ENCODE measurements at places on chromosomes 6 and 20. TPM values are rescaled to one million over a fixed set of nuclear protein-coding genes. Genes with fewer than 3 reads are reported as not detected.

The KIF13A gene
- total RNA-seq, result 49.7 TPM

The MICB gene
- total RNA-seq, result 9.0 TPM

The COL9A3 gene
- total RNA-seq, result 11.3 TPM

The FRK gene
- 1.1 TPM for total RNA-seq

The LY6G6D gene
- not detected for total RNA-seq

The COL21A1 gene
- 173 TPM for total RNA-seq

The MTFR2 gene
- 1.7 TPM for total RNA-seq

DNA sequence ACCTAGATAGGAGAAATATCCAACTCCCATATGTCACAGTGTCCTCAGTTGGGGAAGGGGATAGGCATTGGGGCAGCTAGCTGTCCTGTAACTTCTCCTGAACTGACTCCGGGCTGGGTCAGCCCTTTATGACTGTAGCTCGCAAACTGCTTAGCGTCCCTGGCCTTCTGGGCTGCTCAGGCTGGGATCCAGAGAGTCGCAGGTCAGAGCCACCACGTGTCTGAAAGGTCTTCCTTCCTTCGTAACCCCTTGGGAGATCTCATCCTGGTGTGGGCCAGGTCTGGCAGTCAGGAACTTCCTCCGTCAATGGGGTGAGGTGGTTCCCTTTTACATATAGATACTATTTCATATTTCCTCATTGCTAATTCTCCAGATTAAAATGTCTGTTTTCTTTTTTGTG lies 28.8 kb upstream of the HINT3 start:
- no peak overlapping the region for H3K27ac ChIP-seq
- H3K27me3 ChIP-seq, result no peaks in the 10 kb centered on the region
- H3K36me3 ChIP-seq, result peaks cover 42% of the 10 kb centered on the region

GRCh38 chr20:4609511-4609910 lies 112.2 kb upstream of the PRND start:
- no peak overlapping the region for H3K27ac ChIP-seq
- no peak for DNase-seq
- H3K4me1 ChIP-seq, result peaks cover 8% of the 10 kb centered on the region

DNA sequence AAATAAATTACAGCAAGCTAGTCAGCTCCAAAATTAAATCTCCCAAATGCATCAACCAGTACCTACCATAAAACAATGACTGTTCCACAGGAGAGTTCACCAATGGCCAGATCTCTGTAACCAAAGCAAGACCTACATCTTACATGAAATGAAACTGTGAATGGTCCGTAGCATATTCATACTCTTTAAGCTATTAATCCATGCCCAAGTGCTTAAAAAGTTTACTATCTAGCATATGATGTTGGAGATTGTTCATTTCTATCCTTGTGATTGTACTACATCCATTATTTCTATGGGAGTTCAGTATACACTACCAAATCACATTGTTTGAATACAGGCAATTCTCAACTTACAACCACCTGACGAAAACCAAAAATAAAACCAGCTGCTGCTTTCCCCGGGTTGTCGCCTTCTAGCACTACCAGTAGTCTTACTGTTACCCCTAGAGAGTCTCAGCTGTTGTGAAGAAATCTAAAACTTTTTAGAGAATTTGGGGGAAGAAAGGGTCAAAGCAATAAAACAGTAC lies 38.0 kb downstream of the HIVEP2 start:
- no peaks in the 10 kb centered on the region for H3K27me3 ChIP-seq
- H3K36me3 ChIP-seq, result no peaks in the 10 kb centered on the region
- H3K4me3 ChIP-seq, result no peak overlapping the region

DNA sequence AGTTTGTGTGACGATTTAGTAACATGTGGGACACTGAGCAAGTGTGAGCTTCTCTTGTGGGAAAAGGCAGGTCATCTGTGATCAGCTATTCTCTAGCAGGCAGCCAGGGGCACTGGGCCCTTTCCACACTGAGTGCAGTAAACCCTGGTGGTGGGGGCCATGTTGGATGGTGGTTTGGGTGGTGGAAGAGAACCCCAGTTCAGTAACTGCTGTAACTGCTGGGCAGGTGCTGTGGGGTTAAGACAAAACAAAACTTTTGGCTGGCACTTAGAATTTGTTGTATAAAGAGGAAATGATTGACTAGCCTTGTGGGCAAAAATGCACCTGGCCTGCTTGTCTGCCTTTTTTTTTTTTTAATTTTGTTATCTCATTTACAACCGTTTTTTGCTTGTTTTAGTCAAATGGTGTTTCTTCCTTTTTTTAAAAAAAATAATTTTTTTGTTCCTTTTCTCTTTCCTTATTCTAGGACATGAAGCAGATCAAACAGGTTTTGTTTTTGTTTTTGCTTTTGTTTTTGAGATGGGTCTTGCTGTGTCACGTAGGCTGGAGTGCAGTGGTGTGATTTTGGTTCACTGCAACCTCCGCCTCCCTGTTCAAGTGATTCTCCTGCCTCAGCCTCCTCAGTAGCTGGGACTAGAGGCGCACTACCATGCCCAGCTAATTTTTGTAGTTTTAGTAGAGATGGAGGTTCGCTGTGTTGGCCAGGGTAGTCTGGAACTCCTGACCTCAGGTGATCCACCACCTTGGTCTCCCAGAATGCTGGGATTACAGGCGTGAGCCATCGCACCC lies 59.8 kb downstream of the IGF2R start:
- no peak overlapping the region for H3K4me3 ChIP-seq
- peak overlapping the region; percentile 96 for H3K27ac ChIP-seq
- no peak for DNase-seq
- H3K4me1 ChIP-seq, result peaks cover 49% of the 10 kb centered on the region
- H3K27me3 ChIP-seq, result no peaks in the 10 kb centered on the region

DNA sequence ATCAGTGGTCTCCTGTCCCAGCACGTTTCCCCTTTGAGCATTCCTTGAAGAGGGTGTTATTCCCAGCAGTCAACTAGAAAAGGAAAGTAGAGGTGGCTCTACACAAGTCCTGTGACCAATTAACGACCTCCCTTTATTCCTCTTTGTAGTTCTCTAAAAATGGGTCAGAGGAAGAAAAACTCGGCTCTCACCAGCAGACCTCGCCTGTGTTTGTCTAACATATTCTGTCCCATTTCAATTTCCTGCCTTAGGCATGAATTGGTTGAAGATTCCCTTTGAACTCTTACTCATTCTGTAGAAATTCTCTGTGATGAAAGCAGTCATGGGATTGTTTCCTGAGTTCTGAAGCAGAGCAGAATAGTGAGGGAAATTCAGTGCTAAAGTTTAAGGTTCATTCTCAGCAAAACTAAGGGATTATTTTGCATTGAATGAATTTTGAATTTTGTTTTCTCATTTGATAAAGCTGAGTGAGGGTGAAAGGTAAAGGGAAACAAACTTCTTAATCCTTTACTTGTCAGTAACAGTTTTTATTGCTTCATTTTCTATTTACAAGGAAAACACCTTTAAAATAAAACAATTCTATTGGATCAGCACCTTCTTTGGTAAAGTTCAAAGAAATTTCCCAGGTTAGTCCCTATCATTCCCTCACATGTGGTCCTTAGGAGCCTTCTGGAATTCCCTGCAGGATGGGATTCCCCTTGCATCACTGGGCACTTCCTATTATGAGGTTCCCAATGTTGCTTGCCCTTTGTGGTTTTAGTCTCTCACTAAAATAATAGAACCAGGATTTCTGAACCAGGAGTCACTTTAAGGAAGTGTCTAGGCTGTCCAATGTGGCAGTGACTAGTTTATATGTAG lies 105.8 kb downstream of the SLX4IP start:
- H3K36me3 ChIP-seq, result no peaks in the 10 kb centered on the region
- H3K4me1 ChIP-seq, result peaks cover 39% of the 10 kb centered on the region
- DNase-seq, result no peak
- no peaks in the 10 kb centered on the region for H3K27me3 ChIP-seq

DNA sequence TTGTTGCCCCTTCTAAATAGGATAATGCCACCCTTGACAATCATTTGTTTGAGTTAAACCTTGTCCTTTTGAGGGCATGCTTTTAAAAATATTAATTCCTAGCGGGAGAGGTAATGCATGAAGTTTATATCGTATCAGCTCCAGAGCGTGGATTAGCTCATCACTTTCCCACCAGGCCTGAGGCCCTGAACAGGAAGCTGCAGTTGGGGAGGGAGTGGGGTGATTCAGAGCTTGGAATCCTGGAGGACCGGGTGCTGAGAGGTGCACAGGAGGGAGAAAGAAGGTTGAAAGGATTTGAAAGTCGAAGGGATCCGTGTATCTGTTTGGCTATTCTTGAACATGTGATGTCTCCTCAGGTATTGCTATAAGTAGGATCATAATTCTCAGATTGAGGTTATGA lies 25.0 kb downstream of the ZDHHC14 start:
- no peak overlapping the region for H3K4me3 ChIP-seq
- no peak for DNase-seq
- H3K27ac ChIP-seq, result peak overlapping the region; percentile 67
- H3K4me1 ChIP-seq, result peaks cover 15% of the 10 kb centered on the region

DNA sequence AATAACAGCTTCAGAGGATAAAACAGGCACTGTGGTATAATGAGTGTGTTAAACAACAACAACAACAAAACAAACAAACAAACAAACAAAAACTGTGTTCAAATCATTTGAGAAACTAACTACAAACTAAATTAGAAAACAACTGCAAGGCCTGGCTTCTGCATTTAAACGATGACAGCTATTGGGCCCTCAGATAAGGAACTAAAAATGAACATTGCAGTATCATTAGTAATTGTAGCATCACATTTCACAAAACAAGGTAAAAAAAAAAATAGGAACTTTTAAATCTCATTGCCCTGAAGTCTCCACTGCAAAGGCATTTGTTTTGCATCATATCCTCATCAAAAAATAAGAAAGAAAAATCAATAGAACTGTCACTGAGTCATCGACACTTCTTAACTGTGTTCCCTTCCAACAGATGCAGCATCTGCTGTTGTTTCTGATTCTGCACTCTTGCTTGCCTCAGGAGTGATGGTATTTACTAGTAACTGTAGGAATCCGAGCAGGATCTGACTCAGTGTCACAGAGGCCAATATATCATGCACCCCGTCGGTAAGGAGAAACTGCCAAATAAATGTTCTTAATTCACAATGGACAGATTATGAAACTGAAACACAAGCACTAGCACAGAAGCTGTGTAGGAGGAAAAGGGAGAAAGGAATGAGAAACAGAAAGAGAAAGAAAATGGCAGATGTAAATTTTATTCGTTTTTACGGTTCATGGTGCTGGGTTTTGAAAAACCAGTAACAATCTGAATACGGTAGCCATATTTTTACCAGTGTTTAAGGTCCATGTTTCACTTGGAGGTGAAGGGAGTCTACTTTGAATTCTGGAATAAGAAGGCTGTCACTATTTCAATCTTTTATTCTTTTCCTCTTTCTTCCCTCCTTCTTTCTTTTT lies 365.7 kb upstream of the EPHA7 start:
- DNase-seq, result no peak
- H3K4me1 ChIP-seq, result peaks cover 86% of the 10 kb centered on the region
- H3K4me3 ChIP-seq, result peak overlapping the region; percentile 72

- no peak overlapping the region for H3K27ac ChIP-seq
These were observed 23.0 kb upstream of the GTSF1L start for GRCh38 chr20:43749734-43750294.

DNA sequence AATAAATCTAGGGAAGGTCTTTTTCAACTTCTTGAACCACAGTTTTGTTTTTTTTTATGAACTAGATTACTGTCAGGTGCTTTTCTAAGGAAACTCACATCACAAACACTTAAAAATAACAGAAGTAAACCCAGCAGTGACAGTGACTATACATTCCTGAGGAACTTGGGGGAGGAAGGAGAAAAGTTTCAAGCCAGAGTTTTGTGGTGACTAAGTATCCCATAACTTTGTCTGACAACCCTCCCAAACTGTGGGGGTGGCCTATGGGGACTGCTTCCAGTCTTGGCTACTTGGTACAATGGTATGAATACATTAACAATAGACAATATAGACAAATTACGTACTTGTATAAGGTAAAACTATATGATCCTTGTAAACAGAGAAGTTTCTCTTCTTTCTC lies 202.5 kb upstream of the MAN1A1 start:
- H3K27ac ChIP-seq, result no peak overlapping the region
- no peaks in the 10 kb centered on the region for H3K36me3 ChIP-seq
- H3K27me3 ChIP-seq, result peaks cover 25% of the 10 kb centered on the region
- H3K4me3 ChIP-seq, result no peak overlapping the region
- DNase-seq, result no peak

GRCh38 chr6:617456-618100 lies 39.3 kb downstream of the HUS1B start:
- peaks cover 21% of the 10 kb centered on the region for H3K36me3 ChIP-seq
- DNase-seq, result no peak
- peaks cover 6% of the 10 kb centered on the region for H3K4me1 ChIP-seq
- no peak overlapping the region for H3K4me3 ChIP-seq

GRCh38 chr6:925656-926213 lies 232.8 kb upstream of the EXOC2 start:
- H3K4me3 ChIP-seq, result no peak overlapping the region
- DNase-seq, result no peak
- no peak overlapping the region for H3K27ac ChIP-seq
- H3K36me3 ChIP-seq, result peaks cover 2% of the 10 kb centered on the region
- peaks cover 31% of the 10 kb centered on the region for H3K27me3 ChIP-seq
- no peaks in the 10 kb centered on the region for H3K4me1 ChIP-seq

- no peak for DNase-seq
- H3K27ac ChIP-seq, result no peak overlapping the region
- H3K4me1 ChIP-seq, result peaks cover 1% of the 10 kb centered on the region
- no peaks in the 10 kb centered on the region for H3K27me3 ChIP-seq
- peaks cover 15% of the 10 kb centered on the region for H3K36me3 ChIP-seq
- H3K4me3 ChIP-seq, result no peak overlapping the region
These were observed 11.9 kb downstream of the HINT3 start for GRCh38 chr6:125968493-125968892.

DNA sequence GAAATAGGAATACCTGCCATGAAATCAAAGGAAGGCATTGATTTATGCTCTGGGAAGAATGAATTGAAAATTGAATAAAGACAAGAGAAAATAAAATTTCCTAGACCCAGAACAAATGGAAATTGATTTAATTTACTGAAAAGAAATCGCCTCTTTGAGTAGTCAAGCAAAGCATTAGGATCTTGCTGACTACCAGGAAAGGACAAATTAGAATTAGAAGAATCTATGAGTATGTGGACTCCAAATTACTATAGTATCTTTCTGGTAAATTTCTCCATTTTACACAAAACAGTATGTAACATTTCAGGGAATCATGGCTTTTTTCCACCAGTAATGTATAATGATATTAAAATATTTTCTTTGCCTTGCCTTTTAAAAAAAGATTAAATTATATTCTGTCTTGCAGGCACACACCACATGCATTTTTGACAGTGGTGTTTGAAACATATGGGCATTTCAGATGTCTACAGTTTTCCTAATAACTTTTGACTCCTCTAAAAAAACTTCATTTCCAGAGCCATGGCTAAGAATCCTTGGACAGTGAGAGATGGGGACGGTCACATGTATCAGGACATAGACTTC lies 768.7 kb upstream of the NRSN1 start:
- DNase-seq, result no peak
- H3K4me3 ChIP-seq, result no peak overlapping the region
- no peaks in the 10 kb centered on the region for H3K4me1 ChIP-seq

- peaks cover 62% of the 10 kb centered on the region for H3K4me1 ChIP-seq
- H3K36me3 ChIP-seq, result peaks cover 2% of the 10 kb centered on the region
- no peak overlapping the region for H3K27ac ChIP-seq
- DNase-seq, result no peak
- no peaks in the 10 kb centered on the region for H3K27me3 ChIP-seq
These were observed 30.3 kb downstream of the PPARD start for GRCh38 chr6:35372633-35373032.
